ENCODE measurements at places on chromosomes 5 and 9.

GRCh38 chr9:135082536-135082935, 4.9 kb upstream of the OLFM1 start:
- no peak for DNase-seq

DNA sequence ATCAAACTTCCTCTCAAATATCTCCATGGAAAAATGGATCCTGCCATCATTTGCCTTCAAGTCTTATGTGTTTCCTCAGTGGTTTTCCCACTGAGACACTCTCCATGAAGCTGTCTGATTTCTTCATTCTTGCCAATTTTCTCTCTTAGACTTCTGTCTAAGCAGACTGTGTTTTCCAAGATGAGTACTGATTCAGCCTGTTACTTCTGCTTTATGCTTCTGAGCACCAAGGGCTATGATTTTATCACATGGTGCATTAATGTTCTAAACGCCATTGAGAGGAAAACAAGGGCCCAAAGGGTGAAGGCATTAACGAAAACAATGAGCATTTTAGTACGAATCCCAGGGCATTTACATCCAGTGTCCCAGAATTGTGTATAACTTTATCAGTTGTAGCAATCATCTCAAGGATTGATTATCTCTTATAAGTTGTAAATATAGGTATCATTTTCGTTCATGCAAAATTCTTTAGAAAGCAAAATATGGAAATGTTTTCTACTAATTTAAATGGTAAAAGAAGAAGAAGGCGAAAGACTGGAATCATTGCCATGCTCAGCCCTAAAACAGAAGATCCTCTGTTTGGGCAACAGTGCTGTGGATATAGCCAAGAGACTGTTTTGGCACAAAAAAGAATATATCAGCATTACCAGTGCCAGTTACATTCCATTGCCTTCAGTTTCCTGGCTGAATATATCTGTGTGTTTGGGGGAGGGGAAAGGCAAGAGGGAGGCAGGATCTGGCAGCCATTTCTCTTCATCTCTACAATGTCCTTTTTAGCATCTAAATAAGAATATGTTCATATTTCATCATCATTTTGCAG, 537.6 kb downstream of the ANXA1 start:
- no peak for DNase-seq

DNA sequence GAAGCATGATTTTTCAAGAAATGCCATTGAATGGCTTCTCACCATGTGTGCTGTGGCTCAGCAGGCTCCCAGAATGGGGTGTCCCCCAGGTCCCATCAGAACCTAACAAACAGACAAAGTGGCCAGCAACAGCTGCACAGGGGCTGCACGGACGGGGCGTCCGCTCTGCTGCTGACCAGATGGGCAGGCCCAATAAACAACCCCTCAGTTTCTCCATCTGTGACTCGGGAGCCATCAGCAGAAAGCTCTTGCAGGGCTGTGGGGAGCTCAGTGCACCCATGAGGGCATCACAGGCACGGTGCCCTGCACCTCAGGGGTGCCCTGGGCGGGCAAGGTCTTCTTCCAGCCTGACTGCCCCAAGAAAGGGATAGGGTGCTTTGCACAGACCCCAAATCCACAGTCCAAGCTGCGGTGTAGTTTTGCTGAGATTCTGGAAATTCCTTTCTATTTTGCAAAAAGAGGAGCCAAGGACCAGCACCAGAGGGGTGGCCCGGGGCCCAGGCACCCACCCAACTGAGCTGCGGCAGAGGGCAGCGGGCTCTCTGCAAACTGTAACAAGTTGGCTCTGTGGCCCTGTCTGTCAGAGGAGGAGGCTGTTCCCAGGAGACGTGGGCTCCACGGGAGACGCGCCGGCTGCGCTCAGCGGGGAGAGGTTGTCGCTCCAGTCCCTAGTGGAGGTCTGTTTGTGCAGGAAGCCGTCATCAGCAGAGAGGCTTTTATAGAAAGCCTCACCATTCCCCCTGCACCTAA, 138.7 kb upstream of the PPP1R26 start:
- DNase-seq = no peak

GRCh38 chr5:172835290-172835993, 1.4 kb downstream of the ERGIC1 start:
- no peak for DNase-seq

DNA sequence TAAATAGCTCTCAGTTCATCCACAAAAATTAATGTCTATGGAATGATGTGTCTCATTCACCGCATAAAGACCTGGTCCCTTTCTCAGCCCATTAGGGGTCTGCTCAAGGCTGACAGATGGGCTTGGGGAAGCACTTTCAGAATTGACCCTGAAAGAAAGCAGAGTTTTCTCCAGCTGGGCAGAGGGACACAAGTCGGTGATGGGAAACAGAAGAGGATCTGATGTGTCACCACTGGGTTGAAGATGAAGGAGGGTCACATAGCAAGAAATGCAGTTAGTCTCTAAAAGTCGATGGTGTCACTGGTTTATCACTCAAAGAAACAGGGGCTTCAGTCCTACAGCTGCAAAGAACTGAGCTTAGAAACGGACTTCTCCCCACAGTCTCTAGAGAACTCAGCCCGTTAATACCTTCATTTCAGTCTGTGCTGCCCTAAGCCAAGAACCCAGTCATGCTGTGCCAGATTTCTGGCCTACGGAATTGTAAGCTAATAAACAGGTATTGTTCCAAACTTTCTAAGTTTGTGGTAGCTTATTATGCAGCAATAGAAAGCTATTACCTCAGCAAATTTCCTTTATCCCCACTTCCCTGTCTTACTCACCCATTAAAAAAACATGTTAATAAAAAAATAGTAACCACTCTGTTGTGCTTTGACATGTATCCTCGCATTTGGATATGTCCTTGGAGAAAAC, 64.6 kb downstream of the ADAMTS12 start:
- no peak for DNase-seq
